Lung microvascular endothelial cell (primary cell): ENCODE measurements at places on chromosomes 7 and 10. TPM values are rescaled to one million over a fixed set of nuclear protein-coding genes. Genes with fewer than 3 reads are reported as not detected.
A peak's percentile ranks its signal among the peaks of the same experiment; 100 is the strongest.

The NAT16 gene
- not detected in 2 replicates for total RNA-seq

The CYP2E1 gene
- not detected in 2 replicates for total RNA-seq

The UTF1 gene
- not detected in 2 replicates for total RNA-seq

The WDR86 gene
- not detected in 2 replicates for total RNA-seq

The CYP2C19 gene
- total RNA-seq = not detected in 2 replicates

The CFAP43 gene
- under 0.01 TPM in 2 replicates for total RNA-seq

The IRF5 gene
- under 0.01 TPM in 1 of 2 replicates, not detected in the other for total RNA-seq

The RABGEF1 gene
- total RNA-seq = 14.6 and 23.4 TPM in 2 replicates

The GSAP gene
- 2.0 and 3.6 TPM in 2 replicates for total RNA-seq

The TCAF2 gene
- 3.0 and 4.8 TPM in 2 replicates for total RNA-seq

The MYOZ1 gene
- total RNA-seq = not detected in 2 replicates

DNA sequence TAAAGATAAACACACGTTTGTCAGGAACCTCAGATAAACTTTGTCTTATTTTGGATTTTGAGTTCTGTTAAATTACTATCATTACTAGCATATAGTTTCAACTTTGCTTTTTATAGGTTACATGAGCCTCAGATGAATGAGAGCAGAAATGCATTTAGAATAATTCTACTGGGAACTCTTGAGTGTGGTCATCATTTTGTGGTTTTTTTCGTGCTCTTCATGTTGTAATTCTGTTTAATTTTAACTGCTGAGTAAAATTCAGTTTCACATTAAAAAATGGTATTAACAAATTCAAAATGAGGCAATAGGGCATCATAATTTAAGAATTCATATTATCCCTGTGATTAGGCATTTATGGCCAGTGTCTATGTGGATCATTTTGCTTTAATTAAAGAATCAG lies 72.9 kb downstream of the GNAI1 start:
- DNase-seq = no peak

DNA sequence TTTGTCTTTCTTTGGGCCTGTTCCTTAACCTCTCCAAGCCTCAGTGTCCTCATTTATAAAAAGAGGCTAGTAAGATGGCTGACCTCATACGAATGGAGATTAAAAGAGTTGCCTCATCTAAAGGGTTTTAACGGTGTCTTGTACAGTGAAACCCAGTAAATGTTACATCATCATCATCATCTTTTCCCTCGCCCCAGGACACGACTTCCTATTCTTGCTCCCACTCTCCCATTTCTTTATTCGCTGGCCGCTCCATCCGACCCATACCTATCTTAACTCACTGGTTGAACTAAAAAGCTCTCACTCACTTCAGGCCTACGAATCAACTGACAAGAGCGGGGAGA lies 554 bp downstream of the FRA10AC1 start:
- DNase-seq = no peak

- no peak for DNase-seq
Observed at GRCh38 chr7:87375662-87376435, 30.4 kb downstream of the CROT start.

DNA sequence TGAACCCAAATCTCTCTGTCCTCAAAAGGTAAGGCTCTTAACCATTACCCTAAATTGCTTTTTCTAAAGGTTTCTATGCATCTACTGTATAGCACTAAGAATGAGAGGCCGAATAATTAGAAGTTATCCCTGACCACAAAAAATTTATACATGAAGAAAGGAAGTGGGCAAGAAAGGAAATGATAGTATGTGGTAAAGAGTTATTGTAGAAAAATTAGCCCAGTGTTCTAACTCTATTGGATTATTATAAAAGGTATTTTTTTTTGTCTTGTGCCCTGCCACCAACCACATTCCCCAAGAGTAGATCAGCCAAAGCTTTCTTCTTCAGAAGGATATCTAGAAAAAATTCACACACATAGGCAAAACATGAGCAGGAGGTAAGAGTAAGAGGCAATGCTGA lies 45.4 kb downstream of the DKK1 start:
- no peak for DNase-seq

GRCh38 chr7:156055206-156055822 lies 243.1 kb upstream of the SHH start:
- no peak for DNase-seq

GRCh38 chr10:23381298-23382040 lies 36.9 kb upstream of the C10orf67 start:
- no peak for DNase-seq

DNA sequence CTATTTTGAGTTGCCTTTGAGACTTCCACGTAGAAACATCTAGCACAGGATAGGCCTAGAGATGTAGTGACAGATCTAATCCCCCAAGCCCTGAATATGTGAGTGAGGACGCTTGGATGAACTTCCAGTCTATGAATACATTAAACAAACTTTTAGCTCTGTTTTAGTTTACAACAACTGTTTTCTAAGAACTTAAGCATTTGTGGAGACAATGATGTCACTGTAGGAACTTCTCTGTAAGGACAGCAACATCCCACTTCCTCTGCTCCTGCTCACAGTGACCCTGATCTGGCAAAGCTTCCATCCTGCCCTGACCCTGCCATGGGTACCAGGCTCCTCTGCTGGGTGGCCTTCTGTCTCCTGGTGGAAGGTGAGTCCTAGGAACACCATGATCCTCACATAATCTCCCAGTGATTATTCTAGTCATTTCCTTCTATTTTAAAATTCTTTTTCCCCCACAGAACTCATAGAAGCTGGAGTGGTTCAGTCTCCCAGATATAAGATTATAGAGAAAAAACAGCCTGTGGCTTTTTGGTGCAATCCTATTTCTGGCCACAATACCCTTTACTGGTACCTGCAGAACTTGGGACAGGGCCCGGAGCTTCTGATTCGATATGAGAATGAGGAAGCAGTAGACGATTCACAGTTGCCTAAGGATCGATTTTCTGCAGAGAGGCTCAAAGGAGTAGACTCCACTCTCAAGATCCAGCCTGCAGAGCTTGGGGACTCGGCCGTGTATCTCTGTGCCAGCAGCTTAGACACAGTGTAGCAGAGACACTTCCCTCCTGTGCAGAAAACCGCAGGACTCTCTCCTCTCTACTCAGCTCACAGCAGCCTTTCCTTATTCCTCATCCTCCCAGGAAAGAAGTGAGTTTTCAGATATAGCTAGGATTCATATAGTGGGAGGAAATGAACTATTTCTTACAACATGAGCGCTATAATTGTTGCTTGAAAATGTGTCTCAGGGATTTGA lies 194.4 kb upstream of the PRSS1 start:
- DNase-seq = peak; percentile 28

DNA sequence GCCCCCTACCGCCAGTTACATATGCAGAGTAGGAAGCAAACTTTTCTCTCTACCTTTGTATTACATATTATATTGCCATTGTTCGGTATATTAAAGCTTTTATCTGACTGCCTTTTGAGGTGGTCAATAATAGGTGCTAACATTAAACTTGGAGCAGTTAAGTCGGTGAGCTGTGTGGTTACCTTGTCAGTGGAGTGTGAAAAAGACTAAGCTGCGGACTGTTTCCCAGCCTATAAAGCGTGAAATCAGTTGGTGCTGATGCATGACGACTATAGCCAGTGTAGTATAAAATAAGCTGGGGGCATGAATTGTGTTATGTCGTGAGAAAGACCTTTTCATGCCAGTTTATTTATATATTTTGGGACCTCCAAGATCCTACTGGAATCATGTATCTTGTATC lies 33.7 kb downstream of the R3HCC1L start:
- no peak for DNase-seq

DNA sequence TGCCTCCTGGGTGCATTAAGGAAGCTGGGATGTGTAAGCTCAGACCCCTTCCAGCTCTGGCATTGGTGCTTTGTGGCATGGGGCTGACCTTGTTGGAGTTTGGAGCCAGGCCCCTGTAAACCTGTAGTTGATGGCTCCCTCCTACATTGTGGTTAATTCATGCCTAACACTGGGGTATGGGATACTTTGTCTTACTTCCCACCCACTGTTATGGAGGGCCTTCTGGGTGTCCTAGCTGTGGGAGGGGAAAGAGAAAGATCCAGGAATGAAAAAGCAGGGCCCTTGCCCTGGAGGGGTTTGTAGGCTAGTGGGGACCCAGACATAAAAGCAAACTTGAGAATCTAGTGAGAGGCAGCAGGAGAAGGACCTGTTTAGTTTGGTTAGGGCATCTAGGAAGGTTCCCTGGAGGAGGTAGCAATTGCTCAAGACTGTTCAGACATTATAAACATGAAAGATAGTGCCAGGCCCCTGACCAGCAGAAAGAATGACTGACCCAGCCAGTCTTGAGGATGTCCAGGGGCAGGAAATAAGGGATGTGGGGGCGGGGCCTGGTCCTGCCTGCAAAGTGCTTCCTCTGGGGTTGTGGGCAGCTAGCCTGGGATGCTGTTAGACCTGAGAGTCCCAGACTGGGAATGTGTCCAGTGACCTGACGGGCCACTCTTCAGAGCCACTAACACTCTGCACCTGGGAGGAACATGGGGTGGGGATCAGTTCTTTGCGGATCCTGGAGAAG lies 6.6 kb downstream of the ADAMTS14 start:
- DNase-seq = no peak

- peak; percentile 46 for DNase-seq
Observed at GRCh38 chr10:15715619-15716227, 4.0 kb downstream of the ITGA8 start.

- DNase-seq = peak; percentile 48
Observed at GRCh38 chr7:104627516-104627915, 299.1 kb downstream of the LHFPL3 start.

GRCh38 chr7:44050121-44050914 lies 5.8 kb downstream of the DBNL start:
- DNase-seq = no peak

GRCh38 chr10:61620506-61620905 lies 42.2 kb upstream of the CABCOCO1 start:
- peak; percentile 23 for DNase-seq

DNA sequence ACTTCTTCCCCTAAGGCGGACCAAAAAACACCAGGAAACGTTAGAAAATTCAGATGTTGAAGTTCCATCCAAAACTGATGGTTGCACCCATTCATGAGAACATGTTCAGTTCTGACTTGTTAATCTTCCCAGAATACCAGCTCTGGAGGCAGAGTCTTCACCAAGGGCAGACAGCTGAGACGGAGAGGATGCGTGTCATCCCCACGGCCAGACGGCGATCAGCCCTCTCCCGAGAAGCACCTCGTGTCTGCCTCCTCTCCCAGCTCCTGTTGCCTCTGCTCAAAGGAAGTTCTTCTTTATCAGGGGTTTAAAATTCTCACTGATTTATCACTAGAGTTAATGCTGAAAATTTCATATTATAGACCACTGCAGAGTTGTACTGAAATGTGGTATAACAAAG lies 269.7 kb downstream of the ZMYND11 start:
- no peak for DNase-seq
